ENCODE measurements at places on chromosomes 12 and 14. TPM values are rescaled to one million over a fixed set of nuclear protein-coding genes. Genes with fewer than 3 reads are reported as not detected.
A peak's percentile ranks its signal among the peaks of the same experiment; 100 is the strongest.

GRCh38 chr14:96079066-96079465, 39.9 kb downstream of the C14orf132 start:
- no peak for DNase-seq

DNA sequence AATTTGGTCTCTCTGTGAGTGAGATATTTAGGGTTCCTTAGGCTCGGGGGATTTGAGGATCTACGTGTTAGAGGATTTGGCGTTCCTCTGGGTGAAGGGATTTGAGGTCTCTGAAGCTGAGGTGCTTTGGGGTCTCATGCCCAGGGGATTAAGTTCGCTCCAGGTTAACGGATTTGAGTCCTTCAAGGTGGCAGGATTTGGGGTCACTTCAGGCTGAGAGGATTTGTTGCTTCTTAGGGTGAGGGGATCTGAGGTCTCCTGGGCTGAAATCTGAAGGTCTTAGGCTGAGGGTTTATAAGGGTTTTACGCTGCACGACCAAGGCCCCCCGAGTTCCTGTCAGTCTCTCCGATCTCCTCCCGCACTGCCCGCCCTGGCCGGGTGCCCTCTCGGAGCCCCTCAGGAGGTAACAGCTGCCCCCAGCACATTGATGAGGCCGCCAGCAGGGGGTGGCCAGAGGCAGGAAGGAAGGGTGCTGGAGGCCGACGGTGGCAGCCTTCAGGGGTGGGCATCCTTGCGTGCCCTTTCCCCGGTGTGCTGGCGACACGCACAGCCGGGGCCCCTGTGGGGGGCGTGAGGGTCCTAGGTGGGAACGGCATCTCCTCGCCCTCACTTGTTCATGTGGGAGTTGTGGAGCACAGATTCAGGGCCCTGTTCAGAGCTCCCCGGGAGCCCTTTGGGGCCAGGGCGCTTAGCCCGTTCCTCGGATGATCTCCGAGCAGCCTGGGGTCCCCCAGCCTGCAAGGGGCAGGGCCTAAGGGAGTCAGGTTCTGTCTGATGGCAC, 14.3 kb downstream of the CEP170B start:
- no peak for DNase-seq

OR6C2 gene
- not detected for total RNA-seq

- DNase-seq = no peak
Observed at GRCh38 chr12:89501793-89502192, 22.8 kb downstream of the GALNT4 start.

DNA sequence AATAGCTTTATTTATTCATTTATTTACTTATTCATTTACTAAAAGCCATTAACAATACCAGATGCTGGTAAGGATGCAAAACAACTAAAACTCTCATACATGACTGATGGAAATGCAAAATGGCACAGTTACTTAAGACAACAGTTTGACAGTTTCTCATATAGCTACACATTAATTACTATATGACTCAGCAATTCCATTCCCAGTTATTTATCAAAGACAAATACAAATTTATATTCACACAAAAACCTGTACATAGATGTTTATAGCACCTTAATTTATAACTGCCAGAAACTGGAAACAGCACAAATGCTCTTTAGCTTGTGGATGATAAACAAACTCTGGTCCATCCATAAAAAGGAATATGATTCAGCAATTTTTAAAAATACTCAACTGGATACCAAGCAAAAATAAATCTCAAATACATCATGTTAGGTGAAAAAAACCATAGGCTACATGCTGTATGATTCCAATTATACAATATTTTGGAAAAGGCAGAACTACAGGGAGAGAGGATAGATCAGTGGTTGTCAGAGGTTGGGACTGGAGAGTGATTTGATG, 37.9 kb upstream of the ST8SIA1 start:
- DNase-seq = no peak

TSHR gene
- not detected for total RNA-seq

STXBP6 gene
- total RNA-seq = not detected

- DNase-seq = no peak
Observed at GRCh38 chr14:103545915-103546651, 16.4 kb downstream of the BAG5 start.

- no peak for DNase-seq
Observed at GRCh38 chr12:57864442-57865083, 18.0 kb upstream of the CTDSP2 start.

DNA sequence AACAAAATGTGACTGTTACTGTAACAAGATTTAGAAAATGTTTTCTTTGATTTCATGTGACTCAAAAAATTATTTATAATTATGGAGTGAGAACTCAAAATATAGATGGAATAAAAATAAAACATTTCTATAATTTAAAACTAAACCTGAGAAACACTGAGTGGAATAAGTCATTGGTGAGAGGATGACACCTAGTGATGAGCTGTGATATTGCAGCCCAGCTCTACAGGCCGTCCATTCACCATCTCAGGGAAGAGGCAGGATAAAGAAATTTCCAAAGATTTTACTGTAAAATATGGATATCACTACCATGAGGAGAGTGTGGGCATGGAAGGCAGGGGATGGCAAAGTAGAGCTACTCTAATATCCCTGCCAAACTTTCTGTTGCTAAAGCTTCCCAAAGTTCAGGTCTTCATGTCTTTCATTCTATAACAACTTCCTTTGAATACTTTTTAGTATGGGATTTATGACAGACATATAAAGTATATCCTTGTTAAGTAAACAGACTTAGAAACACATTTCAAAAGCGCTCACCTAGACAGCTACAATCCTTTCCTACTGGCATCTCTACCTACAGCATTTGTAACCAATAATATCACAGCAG, 308.0 kb downstream of the ITPR2 start:
- DNase-seq = peak; percentile 29
